T1000 (cell line): ENCODE measurements at places on chromosomes 12 and 14.

DNA sequence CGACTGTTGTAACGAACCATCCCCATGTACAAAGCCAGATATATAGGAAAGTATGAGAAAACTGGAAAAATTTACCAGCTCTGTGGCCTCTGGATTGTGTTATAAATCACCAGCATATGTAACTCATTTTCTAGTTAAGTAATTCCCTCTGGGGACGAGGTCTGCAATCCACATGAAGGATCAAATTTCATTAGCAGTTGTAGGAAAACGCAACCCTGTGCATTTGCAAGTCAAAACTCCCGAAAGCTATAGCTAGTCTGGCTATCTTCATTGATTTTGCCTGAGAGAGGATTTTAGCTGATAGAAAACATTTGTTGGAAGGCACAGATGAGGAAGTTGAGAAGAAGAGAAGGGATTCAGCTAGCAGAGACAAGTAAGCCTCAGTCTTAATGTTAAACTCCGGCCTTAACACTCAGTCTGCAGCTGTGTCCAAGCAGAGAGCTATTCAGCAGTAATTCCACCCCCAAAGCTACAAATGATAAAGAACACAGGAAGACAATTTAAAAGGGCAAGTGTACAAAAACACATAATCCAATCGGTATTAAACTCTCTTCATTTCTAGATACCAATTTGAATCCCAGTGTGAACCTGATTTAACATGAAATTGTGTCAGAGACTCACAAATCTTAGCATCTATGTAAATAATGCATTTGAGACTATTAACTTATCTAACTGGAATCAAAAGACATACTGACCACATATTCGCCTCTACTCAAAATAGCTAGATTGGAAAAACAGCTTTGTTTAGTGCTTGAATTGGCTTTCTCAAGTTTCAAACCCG lies 54.2 kb upstream of the CERS5 start:
- no peak for DNase-seq

DNA sequence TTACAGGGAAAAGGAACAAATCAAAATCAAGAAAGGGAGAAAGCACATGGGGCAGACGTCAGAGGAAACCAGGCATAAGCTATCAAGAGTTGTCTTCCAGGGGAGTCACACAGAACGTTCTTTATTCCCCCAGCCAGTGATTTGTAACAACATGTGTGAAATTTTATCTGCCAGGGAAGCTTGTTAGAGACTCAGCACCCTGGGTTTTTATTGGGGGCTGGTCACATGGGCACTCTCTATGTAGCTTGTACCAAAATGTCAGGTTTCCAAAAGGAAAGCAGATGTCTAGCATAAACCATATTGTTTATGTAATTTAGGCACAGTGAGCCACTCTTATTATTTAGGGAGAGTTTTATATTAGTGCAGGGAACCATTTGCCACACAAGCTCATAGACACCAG lies 440.4 kb upstream of the DCN start:
- no peak for DNase-seq

DNA sequence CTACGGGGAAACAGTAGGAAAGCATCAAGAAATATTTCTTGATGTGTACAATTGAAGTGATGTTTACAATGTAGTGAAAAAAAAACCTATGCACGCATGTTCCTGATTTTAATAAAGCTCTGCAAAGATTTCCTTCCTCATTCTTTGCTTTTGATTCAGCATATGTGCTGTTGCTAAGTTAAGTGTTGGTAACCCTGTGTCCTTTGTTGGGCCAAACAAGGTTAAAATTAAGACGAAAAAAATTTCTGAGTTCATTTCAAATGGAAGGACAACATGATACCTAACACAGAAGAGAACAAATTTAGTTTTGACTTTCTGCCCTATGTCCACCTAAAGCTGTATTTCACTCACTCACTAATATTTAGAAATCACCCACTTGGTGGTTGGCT lies 62.8 kb downstream of the PPP2R5C start:
- no peak for DNase-seq

- DNase-seq, result no peak
These were observed 4.0 kb downstream of the KRT5 start for GRCh38 chr12:52515927-52516831.

GRCh38 chr12:95259368-95259767 lies 41.8 kb downstream of the VEZT start:
- DNase-seq, result no peak

DNA sequence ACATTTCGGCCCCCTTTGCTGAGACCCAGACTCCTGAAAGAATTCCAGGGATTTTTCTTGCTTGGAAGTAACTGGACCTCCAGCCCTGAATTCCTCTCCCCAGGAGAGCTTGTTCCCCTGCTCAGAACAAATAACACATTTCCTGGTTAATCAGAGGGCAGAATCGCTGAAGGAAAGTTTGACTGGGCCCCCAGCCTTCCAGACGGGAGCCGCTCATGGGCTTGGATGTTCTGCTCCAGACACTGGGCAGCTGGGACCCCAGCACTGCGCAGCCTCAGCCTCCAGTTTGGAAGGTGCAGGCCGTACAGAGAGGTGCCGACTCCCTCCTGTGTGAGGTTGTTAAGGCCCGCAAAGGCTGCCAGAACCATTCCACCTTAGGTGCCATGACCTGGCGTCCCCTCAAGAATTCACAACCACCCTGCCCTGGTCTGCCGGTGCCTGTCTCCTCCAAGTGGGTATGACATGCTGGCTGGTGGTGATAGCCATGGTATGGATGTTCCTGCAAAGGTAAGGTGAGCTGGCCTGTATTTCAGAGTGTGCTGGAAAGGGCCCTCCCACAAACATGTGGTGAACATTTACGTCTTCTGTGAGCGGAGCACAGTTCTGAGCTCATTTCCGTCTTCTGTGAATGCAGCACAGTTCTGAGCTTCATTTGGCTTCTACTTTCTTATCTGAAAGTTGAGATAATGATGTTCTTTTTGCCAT lies 5.1 kb upstream of the LTBP2 start:
- DNase-seq, result no peak

DNA sequence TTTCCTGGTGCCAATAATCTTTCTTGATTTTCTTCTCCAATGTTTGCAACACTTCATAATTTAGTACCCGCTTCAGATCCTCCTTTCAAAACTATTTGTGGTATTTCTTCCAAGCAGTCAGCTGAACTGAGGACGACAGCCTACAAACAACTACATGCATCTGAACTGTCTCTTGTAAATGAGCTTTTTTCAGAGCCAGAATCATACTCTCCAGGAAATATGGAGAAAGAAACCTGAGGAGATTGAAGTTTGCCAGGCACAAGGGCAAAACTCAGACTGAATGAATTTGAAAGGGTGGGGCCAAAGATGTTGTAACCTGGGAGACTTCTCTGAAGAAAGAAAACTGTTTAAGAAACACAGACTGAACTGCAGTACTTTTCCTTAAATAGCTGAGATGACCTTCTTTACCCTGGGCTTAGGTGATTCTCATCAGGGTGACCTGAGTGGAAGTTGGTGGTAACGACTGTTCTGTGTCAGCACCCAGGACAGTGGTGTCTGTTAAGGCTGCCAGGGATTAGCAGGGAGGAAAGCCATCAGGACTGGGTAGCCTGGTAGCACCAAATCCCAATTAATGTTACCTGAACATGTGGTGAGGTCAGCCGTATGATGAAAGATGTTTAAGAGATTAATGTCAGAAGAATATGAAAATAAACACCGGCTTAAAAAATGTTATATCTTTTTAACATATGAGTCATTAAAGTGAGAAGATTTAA lies 95.0 kb downstream of the TGFB3 start:
- no peak for DNase-seq

DNA sequence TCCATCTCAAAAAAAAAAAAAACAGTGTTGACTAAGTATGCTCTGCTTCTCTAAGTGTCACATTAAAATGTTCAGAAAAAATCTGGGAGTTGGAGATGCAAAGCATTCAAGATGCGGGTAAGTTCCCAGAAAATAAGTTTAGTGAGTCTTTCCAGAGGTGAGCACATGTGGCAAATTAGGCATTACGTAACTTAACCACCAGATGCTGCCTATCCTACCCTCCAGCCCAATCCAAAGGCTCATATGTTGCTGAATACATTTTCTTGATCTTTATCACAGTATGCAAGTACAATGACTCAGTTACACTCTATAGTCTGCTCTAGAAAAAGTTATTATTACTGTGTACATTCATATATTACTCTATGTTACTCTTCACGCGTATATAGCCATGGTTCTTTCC lies 3.6 kb downstream of the SLC2A14 start:
- no peak for DNase-seq

DNA sequence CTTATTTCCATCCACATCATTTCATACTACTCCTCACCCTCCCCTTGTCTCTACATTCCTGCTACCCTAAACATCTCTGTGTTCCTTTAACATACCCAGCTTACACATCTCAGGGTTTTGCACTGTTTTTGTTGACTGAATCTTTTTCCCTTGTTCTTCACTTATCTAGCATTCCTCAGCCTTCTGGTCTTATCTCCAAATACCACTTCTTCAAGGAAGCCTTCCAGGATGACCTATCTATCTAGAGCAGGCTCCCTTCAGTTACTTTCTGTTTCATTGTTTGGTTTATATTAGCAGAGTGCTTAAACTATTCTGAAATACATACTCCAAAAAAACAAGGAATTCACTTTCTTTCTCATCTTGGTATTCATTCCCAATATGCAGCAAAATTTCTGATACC lies 353.1 kb downstream of the NAV3 start:
- DNase-seq, result no peak

DNA sequence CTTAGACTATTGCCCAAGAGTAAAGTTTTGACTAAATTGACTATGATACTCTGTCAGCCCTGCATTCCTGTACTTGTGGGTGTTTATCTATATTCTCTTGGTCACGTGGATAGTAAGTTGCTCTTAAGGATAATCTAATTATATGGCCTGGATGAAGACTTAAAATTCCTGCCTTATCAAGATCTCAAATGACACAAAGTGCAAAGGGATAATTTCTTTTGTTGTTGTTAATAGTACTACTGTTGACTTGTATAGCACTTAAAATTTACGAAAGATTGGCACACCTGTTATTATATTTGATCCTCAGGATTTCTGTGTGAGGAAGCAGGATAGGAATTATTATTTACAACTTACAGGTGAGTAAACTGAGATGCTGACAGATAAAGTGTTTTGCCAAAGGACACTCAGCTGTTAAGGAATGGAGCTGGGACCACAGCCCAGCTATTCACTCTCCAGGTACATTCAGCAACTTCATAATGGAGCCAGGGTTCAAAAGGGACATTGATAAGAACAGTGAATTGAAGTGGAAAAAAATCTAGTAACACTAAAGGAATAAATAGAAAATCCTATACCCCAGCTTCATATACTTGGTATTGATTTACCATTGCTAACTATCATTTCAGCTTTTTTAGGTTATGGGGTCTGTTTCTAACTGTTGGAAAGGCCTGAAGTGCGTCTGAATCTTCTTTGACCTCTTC lies 53.4 kb upstream of the EVL start:
- DNase-seq, result no peak

DNA sequence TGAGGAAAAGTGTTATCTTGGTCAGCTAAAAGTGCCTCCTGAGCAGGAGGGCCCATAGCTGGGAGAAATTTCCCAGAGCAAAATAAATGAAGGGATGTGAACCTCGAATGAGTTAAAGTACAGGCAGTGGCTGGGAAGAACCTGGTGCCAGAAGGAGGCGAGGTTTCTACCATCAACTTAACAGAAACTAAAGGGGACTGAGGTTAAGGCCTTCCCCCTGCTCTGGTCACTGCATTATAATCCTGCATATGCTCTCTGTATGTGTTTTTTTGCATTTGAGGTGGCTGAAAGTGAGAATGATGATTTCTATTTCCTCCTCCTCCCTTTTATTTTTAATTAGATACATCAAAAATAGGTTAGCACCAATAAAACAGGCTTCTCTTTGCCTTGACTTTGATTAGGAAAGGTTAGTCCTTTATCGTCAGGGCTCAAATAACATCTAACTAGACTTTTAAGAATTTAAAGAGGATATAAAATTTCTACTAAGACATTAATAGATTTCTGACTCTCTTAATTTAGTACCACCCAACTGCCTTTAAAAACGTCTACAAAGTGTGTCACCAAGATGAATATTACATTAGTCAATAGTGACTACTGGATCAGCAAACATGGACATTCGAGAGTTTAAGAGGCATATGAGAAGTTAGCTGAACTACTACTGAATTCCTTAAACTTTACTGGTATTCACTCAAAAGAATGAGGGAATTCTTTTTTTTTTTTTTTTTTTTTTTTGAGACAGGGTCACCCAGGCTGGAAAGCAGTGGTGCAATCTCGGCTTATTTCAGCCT lies 49.2 kb downstream of the GALNT4 start:
- DNase-seq, result no peak

DNA sequence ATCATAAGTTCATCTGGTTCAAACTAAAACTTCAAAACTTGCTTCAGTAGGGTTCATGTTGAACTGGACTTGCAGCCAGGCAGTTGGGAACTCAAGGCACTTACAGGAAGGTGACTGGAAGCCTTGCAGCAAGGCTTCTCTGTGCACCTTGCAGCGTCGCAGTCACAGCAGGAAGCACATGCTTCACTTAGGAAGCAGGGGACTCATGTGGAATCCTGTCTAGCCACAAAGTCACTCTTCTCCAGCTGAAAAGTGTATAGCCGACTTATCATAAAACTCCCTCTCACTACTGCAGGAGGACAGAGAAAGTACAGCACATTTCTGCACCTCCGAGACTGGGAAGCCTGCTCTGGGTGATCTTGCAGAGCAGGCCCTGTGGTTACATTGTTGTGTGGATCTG lies 114.0 kb upstream of the PRB2 start:
- DNase-seq, result no peak

GRCh38 chr12:45918818-45919217 lies 71.6 kb downstream of the SCAF11 start:
- no peak for DNase-seq

GRCh38 chr12:108597559-108598471 lies at the start of gene TMEM119:
TSS of gene TMEM119 (minus strand) at chr12:108598084. CDS start at chr12:108592383, 5,701 bp downstream.
- no peak for DNase-seq

GRCh38 chr14:65208548-65208947 lies 106.2 kb upstream of the MAX start:
- DNase-seq, result no peak

GRCh38 chr14:90570461-90570860 lies 173.6 kb downstream of the CALM1 start:
- DNase-seq, result no peak

GRCh38 chr14:64447876-64448670 lies 17.2 kb upstream of the AKAP5 start:
- no peak for DNase-seq

DNA sequence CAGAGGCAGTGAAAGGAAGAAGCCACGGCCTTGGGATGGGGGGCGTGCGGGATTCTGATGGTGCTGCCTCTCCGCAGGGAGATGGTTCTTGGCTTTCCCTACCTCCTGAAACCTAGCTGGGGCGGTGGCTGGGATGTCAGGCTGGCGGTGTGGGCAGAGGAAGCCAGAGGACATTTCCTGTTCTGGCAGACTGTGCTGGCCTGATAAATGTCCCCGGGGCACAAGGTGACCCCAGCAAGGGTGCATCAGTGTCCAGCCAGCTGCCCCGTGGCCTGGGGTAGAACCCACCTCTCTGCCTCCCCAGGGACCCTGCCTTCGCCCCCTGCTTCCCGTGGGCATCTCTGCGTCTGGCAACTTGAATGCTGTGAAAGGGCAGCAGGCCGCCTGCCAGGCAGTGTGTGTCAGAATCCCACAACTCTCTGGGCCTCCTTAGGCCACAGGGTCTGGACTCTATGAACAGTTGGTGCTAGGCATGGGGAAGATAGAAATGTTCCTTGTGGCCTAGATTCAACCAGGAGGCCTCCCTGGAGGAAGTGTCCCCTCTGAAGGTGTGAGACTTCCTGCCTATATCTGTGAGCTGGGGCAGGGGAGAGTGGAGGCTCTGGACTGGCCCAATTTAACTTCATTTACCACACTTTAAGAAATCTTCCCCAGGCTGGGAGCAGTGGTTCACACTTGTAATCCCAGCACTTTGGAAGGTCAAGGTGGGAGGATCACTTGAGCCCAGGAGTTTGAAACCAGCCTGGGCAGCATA lies 4.9 kb downstream of the SH2B3 start:
- no peak for DNase-seq
